ENCODE measurements at places on chromosomes 2 and 18.

DNA sequence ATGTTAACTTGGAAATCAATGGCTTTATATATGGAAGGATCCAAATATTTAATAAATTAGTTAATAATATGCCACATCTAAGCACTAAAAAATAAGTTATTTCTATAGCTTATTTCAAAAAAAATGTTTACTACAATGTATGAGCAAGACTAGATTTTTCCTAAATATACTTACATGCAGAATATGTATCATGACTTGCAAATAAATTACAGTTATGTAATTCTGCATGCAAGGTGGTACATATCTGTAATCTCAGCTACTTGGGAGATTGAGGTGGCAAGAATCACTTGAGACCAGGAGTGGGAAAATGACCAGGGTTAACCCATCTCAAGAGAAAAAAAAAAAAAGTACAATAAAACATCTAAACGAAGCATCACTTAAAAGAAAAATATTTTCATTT lies 11.6 kb downstream of the PUM2 start:
- DNase-seq = no peak

DNA sequence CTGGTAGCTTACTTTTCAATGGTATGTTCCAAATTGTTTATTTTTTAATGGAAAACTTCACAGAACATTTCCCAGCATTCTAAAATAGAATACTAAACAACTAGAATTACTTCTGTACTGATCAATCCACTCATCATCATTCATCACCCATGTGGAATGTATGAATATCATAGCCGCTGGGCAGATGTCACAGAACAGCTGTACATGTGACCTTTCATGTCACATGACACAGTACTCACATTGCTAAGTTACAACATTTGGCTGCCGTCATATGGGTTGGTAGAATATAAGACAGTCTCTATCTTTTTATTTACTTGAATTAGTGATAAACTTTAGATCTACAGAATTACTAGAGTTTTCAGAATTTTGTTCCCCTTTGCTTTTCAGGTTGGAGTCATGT lies 387.6 kb downstream of the ZEB2 start:
- DNase-seq = no peak

DNA sequence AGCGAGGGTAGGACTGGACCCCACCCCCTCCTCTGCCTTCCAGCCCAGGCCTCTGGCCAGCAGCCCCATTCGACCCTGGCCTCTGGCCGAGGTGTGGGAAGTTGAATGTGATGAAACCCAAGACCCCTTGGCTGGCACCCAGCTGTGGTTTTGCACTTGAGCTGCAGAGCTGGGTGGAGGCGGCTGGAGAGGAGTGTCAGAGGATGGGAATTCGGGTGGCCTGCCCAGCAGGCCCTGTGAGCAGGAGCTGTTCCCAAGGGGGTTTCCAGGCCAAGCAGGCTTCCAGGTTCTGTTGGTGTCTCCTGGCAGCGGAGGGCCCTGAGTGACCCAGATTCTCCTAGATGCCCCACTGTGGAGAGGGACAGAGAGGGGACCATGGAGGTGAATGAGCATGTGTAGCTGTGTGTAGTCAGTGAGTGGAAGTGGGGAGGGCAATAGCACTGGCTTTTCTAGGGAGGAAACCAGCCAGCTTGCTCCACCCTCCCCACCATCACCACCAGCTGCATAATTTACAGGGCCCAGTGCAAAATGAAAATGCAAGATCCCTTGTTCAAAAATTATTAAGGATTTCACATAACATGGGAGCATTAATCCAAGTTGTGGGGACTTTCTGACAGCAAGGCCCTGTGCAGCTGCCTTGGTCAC lies 172.2 kb upstream of the HAAO start:
- no peak for DNase-seq

- no peak for DNase-seq
These were observed 38.6 kb downstream of the BIN1 start for GRCh38 chr2:127068351-127068741.

DNA sequence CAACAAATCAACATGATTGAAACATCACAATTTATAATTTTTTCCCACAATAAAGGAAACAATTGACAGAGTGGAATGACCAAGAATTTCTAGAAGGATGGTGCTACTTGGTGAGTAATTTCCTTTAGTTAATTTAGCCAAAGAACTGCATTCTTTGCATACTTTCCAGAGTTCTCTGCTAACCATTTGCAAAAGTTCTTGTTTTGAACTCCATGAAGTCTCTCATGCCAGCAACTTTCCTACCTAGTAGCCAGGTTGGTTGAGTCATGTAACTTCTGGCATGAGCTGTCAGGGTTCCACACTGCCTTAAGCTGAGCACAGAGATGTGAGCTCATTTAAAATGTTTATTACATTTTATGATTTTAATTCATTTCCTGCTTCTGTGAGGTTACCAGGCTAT lies 539.6 kb downstream of the PID1 start:
- no peak for DNase-seq

GRCh38 chr18:44870631-44871502 lies 190.2 kb downstream of the SETBP1 start:
- DNase-seq = no peak

- peak; percentile 9 for DNase-seq
These were observed 99.1 kb downstream of the SH3BP4 start for GRCh38 chr2:235050980-235051351.
